ENCODE measurements at places on chromosomes 7 and 10.

DNA sequence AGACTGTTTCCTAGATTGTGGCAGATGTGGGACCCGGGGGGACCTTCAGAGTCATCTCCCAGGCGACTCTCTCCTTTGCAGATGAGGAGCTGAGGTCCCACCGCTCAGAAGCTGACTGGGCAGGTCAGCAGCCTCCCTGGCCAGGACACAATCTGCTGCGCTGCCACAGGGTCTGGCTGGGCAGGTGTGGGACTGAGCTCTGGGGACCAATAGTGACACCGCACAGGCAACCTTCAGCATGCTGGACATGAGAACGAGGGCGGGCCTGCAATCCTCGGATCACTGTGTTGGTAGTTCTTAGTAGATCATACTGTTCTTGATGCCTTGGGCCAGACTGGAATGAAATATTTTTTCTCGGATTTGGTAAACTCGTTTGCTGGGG, 20.5 kb upstream of the CRYGN start:
- DNase-seq, result no peak

DNA sequence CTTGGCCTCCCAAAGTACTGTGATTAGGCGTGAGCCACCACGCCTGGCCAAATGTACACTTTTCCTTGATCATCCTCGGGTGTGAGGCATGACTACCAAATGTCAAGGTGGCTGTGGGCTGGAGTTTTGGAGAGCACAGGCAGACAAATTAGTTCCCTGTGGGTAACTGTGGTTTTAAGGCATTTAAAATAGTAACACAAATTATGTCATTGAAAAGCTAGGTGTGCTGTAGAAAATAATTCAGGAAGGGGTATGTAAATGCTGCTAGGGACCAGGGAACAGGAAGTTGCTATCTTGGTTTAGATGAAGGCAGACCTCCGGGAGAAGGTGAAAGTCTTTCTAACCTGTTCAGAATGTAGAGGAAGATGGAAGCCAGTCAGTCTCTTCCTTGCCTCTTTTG, 9.9 kb downstream of the GLRX3 start:
- no peak for DNase-seq

DNA sequence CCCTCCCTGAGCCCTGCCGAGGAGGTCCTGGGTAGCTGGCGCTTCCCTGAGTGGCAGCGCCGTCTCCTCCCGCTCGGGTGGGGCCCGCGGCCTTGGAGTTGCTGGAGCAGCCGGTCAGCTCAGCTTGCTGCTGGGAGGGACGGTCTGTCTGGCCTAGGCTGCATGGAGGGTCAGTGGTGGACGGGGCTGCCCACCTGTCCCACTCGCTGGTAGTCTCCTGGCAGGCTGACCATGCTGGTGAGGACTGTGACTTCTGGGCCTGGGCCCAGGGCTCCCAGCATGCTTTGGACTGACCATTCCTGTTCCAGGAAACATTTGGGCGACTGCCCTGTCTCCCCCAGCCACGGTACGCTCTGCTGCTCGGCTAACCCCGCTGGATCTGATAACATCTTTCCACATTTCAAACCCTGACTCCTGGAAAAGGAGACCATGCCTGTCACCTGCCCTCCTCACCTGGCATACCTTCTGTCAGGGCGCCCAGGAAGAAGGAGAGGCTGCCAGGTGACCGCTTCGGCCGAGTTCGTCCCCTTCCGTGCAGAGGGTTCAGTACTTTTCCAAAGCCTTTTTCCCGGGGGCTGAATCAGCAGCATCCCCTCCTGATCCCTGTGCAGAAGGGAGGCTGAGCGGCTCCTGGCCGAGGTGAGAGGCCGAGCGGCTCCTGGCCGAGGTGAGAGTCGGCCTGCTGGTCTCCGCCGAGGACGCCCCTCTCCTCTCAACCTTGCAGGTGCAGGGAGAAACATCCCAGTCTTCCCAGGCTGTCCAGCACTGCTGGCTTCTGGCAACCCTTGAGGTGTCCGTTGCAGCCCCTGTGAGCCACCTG, 43.4 kb downstream of the FAM20C start:
- no peak for DNase-seq

DNA sequence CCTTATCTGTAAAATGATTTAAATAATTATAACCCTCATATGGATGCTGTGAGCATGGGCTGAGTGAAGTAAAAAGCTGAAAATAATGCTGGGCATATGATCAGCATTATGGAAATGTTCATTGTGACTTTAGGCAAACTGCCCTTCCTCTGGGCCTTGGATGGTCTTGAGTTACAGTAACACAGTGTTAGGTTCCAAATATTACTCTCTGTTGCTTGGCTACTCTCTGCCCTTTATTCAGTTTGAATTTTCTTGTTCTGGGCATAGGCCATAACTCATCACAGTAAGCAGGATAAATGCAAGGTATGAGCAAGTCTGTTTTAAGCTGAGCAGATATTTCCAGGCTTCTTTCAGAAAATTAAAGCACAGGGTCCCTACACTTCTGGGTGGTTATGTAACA, 868.0 kb downstream of the KCNMA1 start:
- DNase-seq, result no peak

GRCh38 chr10:88461426-88461825, 121.7 kb downstream of the RNLS start:
- no peak for DNase-seq

- no peak for DNase-seq
Observed at GRCh38 chr10:17001297-17001744, 128.3 kb downstream of the CUBN start.

DNA sequence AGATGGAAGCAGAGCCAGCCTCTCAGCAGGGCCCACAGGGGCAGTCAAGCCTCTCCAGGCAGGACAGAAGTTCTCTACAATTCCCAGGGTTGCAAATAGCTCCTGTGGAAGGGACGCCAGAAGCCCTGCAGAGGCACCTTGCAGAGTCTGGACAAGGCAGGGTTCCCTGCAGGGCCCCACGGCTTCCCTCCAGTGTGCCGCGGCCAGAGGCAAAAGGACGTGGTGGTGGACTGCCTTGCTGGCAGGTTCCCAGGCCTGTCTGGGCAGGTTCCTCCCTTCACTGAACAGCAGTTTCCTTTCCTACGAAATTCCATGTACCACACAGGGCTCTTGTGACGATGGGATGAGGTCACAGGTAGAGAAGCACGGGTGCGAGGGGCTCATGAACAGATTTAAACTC, 25.1 kb downstream of the UPP1 start:
- no peak for DNase-seq

DNA sequence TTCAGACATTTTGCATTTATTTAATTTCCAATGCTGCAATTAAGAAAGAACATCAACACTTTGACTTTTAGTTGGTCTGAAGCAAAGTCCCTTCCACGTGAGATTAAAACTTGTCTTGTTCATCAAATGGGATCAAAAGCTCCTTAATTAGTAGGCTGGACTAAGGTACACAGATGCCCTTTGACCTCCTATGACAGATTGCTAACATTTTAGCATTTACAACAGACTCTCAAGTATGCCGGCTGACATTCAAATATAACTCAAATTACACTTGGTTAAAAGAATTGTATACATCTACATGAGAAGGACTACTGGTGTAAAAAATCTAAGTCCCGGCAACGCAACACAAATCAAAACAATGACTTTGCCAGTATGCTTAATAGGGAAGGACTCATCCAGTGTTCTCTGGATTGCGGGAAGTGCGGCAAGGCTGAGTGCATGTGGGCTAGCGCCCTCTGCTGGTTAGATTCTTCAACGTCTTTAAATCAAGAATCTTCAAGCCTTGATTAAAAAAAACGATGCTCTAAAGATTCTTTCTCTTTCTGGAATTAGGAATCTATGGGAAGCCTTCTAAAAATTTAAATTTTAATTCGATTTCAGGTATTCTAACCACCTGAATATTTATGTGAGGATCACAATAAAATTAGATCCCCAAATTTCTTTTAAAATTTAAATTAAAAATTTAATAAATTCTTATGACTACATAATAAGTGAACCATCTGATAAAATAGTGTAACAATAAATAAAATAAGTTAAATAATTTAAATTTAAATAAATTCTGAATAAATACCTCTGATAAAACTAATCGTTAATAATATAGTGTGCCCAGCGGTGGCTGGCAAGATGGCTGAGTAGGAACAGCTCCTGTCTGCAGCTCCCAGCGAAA, 444.7 kb downstream of the DGKB start:
- peak; percentile 72 for DNase-seq

DNA sequence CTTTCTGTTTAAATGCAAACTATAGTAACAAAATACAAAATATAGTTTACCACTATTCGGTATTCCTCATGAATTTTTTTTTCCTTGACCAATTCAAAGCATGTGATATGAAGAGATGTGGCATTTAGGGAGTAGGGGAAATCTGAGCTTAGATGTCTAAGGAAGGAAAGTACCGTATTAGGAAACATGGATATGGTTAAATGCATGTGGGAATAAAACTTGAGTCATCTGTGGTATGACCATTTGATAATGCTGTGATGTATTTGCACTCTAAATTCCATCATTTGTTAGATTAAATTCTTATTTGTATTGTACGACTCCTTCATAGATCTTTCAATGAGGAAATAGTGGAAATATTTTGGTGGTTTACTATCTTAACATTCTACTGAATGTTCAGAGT, 19.7 kb downstream of the AHR start:
- peak; percentile 79 for DNase-seq

DNA sequence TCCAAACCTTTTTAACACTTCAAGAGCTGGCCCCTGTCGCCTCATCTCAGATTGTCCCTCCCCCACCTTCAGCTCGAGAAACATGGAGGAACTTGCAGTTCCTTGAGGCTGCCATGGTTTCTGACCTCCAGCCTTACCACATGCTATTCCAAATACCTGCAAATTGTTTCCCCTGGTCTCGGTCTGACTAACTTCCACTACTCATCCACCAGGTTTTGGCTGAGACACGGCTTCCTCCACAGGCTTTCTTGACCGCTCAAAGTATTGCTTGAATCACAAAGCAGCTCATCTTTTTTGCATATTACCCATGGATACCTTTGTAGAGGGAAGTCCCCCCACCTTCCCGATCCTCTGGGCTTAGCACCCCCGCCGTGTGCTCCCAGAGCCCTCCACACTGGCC, 5.2 kb upstream of the SAMD8 start:
- DNase-seq, result no peak

- no peak for DNase-seq
Observed at GRCh38 chr10:69578508-69578991, 5.3 kb upstream of the NEUROG3 start.

DNA sequence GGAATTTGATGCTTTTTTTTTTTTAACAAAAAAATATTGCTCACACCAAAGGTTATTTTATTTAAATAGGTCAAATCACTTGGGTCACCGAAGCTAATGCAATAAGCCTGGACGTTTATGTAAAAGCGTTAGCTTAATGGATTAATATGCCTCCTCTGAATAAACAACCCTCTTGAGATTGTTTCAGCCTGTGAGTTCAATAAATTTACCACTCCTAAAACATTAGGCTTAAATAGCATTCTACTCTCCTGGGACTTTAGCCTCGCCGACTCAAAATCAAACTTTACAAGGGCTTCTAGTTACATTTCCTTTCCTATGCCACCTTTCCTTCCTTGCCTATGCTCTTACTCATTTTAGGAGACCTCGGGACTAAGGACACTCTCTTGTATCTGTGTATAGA, 79.3 kb downstream of the DNAJB9 start:
- no peak for DNase-seq

- no peak for DNase-seq
Observed at GRCh38 chr7:1733908-1734730, 64.0 kb downstream of the ELFN1 start.

GRCh38 chr7:70239918-70240317, 641.6 kb downstream of the AUTS2 start:
- DNase-seq, result no peak

- DNase-seq, result peak; percentile 41
Observed at GRCh38 chr7:93715234-93715633, 140.7 kb upstream of the CALCR start.

- DNase-seq, result no peak
Observed at GRCh38 chr10:5817322-5818047, 4.3 kb upstream of the GDI2 start.

- no peak for DNase-seq
Observed at GRCh38 chr7:150629347-150629746, 2.8 kb downstream of the GIMAP6 start.

DNA sequence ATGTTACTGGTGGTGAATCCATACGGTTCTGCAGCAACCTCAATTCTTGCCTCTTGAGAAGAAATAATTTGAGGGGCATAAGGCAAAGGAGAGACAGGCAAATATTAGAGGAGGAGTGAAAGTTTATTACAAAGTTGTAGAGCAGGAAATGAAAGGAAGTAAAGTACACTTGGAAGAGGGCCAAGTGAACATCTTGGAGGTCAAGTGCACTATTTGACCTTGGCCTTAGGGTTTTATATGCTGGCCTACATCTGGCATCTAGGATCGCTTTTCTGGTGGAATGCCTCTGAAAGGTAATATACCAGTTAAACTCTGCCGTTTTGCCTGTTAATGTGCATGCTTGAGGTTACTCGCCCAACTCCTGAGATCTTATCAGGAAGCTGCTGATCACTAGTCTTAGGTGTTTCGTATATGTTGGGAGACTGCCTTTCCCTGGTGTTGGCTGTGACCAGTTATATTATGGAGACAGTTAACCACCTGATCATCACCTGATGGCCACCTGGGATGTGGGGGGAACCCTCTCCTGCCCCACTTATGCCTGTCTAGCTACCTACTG, 66.1 kb upstream of the CYP2C18 start:
- no peak for DNase-seq

GRCh38 chr10:44065788-44066526, 318.9 kb downstream of the CXCL12 start:
- no peak for DNase-seq

GRCh38 chr10:77881222-77881621, 45.3 kb downstream of the DLG5 start:
- no peak for DNase-seq

DNA sequence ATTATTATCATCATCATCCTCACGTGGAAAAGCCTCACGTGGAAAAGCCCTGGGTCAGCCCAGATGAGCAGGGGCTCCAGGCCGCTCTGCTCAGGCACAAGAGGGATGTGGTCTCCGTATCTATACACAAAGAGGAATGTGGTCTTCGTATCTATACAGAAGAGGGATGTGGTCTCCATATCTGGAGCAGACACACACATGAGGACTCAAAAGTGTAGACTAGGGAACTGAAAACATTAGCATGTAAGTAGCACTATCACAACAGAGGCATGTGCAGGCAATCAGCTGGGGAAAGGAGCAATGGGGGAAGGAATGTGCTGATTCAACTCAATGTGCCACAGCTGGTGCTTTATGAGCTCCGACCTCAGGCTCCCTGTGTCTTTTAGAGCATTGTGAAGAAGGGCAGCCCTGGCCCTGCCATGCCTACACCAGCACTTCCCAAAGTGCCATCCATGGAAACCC, 86.5 kb downstream of the PLXNA4 start:
- no peak for DNase-seq

GRCh38 chr7:157272351-157273207, 64.2 kb upstream of the DNAJB6 start:
- no peak for DNase-seq

DNA sequence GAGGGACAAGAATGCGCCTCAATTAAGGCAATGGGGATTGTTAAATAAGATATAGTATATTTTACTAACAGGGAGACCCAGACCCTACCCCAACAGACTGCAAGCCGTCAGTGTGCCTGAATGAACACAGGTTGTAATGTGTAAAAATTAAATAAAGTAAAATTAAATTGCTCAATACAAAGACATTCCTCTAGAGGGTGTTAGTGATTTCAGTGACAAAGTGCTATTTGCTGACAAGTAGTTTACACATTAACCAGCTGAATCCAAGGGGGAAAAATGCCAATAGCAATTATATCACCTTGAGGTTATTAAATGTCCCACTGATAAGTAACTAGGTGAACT, 110.5 kb downstream of the EBF3 start:
- DNase-seq, result peak; percentile 8

GRCh38 chr10:45076891-45077290, 76.2 kb downstream of the ZNF22 start:
- no peak for DNase-seq
